ENCODE measurements at places on chromosomes 5 and 9.
A peak's percentile ranks its signal among the peaks of the same experiment; 100 is the strongest.

- no peak overlapping the region for H3K4me3 ChIP-seq
- H3K27ac ChIP-seq = no peak overlapping the region
- H3K4me1 ChIP-seq = no peaks in the 10 kb centered on the region
- H3K27me3 ChIP-seq = no peaks in the 10 kb centered on the region
- DNase-seq = no peak
- no peaks in the 10 kb centered on the region for H3K36me3 ChIP-seq
These were observed 18.3 kb upstream of the ANKHD1 start for GRCh38 chr5:140383300-140383699.

- no peaks in the 10 kb centered on the region for H3K27me3 ChIP-seq
- H3K4me1 ChIP-seq = no peaks in the 10 kb centered on the region
- H3K27ac ChIP-seq = no peak overlapping the region
These were observed 92.1 kb upstream of the RANBP3L start for GRCh38 chr5:36393656-36394428.

DNA sequence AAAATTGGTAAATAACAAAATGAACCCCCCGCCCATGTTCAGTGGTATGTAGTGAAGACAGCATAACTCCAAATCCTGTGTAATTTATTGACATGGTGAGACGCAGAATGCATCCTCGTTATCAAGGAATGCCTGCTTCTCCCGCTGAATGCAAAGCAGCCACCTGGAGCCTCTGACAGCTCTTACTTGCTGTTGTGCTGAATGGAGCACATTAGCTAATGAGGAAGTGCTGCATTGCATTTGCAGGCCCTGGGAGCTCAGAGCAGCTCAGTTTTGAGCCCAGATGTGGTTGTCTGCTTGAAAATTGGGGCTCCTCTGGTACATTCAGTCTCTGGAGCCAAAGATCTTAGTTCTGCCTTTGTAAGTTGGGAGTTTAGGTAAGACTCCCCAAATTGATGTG, 28.9 kb downstream of the PLAC8L1 start:
- H3K4me3 ChIP-seq = no peak overlapping the region
- DNase-seq = no peak
- no peaks in the 10 kb centered on the region for H3K36me3 ChIP-seq
- no peak overlapping the region for H3K27ac ChIP-seq
- no peaks in the 10 kb centered on the region for H3K27me3 ChIP-seq
- no peaks in the 10 kb centered on the region for H3K4me1 ChIP-seq

GRCh38 chr9:91345978-91346377, 15.7 kb downstream of the AUH start:
- no peak overlapping the region for H3K4me3 ChIP-seq
- no peaks in the 10 kb centered on the region for H3K4me1 ChIP-seq
- no peak overlapping the region for H3K27ac ChIP-seq
- DNase-seq = no peak

GRCh38 chr5:56674441-56674840, 140.9 kb upstream of the MAP3K1 start:
- DNase-seq = no peak
- H3K4me1 ChIP-seq = peaks cover 5% of the 10 kb centered on the region
- H3K4me3 ChIP-seq = no peak overlapping the region
- no peak overlapping the region for H3K27ac ChIP-seq
- H3K36me3 ChIP-seq = no peaks in the 10 kb centered on the region

DNA sequence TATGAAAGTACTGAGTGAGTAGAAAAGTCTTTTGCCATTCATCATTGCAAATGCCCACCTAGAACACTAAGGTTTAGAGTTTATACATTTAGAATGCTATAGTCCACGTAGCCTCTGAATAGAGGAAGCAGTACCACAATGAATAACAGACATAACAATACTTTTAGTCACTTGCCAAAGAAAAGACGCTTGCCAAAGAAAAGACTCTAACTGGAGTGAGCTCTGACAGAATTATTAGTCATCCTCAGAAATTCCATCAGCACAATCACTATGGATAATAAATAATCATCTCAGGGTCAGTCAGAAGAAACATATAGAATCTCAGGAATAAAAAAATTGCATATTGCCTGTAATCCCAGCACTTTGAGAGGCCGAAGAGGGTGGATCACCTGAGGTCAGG, 168.5 kb upstream of the TARS1 start:
- DNase-seq = peak; percentile 87
- peak overlapping the region; percentile 50 for H3K27ac ChIP-seq
- H3K27me3 ChIP-seq = no peaks in the 10 kb centered on the region
- H3K4me3 ChIP-seq = no peak overlapping the region
- no peaks in the 10 kb centered on the region for H3K36me3 ChIP-seq
- H3K4me1 ChIP-seq = peaks cover 5% of the 10 kb centered on the region

- no peak overlapping the region for H3K27ac ChIP-seq
- peaks cover 22% of the 10 kb centered on the region for H3K4me1 ChIP-seq
- H3K36me3 ChIP-seq = no peaks in the 10 kb centered on the region
- no peaks in the 10 kb centered on the region for H3K27me3 ChIP-seq
- H3K4me3 ChIP-seq = no peak overlapping the region
These were observed 56.6 kb downstream of the ADAM19 start for GRCh38 chr5:157518963-157519362.

DNA sequence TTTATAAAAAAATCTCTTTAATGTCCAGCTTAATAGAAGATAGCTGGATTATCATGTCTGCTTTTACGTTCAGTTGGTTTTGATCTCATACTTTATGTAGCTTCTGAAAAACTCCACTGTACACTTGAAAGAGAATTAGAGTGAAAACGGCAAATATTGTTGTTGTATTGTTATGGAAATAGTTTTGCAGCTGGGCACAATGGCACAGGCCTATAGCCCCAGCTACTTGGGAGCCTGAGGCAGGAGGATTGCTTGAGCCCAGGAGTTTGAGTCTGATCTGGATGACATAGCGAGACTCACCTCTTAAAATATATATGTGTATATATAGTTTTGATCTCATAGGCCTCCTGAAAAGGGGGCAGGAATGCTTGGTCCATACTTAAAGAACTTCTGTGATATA, 67.4 kb upstream of the PRRC1 start:
- no peaks in the 10 kb centered on the region for H3K36me3 ChIP-seq
- H3K27me3 ChIP-seq = no peaks in the 10 kb centered on the region

DNA sequence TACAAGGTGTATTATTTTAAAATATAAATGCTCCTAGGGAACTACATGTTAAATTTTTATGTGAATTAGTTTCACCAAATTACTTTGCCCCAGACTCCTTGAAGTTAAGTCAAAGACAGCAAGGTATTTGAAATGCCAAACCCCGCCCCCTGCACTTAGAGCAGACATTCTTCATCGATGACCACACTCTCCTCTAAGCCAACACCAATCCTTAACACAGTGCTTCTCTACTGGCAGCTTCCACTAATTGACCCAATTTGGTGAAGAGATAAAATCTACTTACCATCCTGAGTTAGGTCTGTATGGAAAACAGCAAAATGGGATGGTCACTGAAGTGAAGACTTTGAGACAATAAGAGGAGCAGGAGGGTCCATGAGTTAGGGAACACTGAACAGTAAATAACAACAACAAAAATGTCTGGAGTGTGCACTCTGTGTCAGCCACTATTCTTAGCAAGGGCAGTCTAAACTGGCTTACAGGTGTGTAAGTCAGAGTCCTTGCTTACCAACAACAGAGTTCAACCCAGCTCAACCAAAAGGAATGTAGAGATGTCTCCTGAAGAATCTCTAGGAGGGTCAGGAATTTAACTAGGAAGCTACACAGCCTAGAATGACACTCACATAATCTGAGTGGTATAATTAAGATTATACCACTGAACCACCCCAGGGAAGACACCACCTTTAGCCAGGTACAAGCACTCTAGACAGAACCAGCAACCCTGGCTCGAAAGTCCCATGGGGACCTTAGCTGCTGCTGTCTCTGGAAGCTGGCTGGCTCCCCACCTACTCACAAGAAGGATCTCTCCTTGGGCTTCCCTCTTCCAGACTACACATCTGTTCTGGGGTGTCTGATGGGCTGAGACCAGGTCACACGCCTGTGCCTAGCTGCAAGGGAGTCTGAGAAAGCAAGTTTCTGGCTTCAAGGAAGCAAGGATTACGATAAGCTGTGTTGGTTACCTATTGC, 8.8 kb upstream of the UBE2QL1 start:
- no peaks in the 10 kb centered on the region for H3K27me3 ChIP-seq
- H3K4me3 ChIP-seq = no peak overlapping the region
- H3K27ac ChIP-seq = no peak overlapping the region
- DNase-seq = no peak

DNA sequence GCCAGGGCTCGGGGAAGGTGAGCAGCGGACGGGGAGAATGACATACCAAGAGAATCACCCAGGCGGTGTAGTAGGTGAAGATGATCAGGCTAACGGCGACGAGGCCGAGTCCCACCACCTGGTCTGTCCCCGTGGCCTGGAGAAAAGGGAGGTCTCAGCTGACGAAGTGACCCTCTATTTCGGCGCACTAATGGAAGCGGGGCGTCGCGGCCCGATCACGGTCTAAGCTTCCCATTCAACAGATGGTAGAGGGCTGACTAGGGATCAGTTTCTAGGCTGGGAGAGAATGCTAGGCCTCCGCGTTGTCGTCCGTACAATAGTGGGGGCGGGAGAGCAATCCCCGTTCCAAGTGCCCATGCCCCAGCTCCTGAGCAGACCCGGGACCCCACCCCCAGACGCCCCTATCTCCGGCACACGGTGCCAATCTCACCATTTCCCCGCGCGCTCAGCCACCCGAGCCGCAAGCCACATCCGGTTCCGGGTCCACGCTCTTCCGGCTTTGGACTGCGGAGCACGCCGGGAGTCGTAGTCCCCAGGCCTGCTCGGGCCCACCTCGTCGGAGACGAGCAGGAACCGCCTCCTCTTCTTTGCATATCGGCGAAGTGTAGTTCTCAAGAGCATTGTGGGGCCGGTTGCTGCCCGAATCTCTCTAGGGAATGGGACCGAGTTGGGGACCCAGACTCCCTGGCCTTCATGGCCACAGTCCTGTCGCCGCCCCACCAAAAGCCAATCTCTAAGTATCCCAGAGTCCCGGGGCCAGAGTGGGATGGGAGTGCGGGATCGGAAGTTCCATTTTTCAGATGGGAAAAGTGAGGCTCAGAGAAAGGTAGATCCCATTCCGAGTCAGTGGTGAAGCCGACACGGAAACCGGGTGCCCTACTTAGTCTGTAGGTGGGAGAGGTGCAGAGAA, at the start of gene DPM2:
DPM2 (minus strand) TSS at position 467 of the 910 bp plus-strand sequence; CDS start at position 433, 34 bp downstream.
- H3K4me1 ChIP-seq = peaks cover 15% of the 10 kb centered on the region
- peak within 1 kb of the TSS; percentile 74 for H3K27ac ChIP-seq
- H3K4me3 ChIP-seq = peak within 1 kb of the TSS; percentile 93
- peaks cover 5% of the 10 kb centered on the region for H3K36me3 ChIP-seq

GRCh38 chr5:69492391-69492922, at the start of gene OCLN:
Gene OCLN (plus strand): TSS chr5:69492790. CDS start chr5:69504245, 11,455 bp downstream.
- H3K36me3 ChIP-seq = no peaks in the 10 kb centered on the region
- H3K27me3 ChIP-seq = peaks cover 34% of the 10 kb centered on the region
- peaks cover 8% of the 10 kb centered on the region for H3K4me1 ChIP-seq
- no peak within 1 kb of the TSS for H3K27ac ChIP-seq
- DNase-seq = no peak

DNA sequence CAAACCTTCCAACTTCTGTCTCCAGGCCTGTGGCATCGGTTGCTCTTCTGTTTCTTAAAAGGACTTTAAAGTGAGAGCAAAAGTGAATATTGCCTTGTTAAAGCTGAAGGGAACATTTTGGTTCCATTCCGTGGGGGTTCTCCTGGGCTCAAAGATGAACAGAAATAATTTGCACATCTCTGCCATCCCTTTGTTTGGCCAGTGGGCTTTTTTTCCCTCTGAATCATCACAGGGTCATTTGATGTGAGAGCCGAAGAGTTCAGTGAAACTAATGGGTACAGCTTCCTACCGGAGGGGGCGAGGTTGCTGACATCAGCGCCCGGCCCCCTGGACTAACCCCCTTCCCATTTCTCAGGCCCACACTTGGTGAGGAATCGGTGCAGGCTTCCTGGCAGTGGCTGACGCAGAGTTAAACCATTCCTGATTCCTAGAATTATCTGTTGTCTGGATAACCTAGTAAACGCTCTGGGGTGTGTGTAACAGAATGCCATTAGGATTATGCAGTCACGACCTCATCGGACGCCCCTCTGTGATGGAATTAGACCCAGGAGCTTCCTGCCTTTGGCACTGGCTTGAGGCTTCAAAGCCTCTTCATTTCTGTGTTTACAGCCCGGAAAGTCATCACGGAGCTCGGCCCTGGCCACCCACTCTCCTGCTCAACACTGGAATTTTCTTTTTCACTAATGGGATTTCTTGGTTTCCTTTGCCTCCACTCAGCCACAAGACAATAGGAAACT, 61.6 kb upstream of the RPL26L1 start:
- DNase-seq = peak; percentile 99
- H3K27ac ChIP-seq = peak overlapping the region; percentile 98
- peaks cover 9% of the 10 kb centered on the region for H3K36me3 ChIP-seq

DNA sequence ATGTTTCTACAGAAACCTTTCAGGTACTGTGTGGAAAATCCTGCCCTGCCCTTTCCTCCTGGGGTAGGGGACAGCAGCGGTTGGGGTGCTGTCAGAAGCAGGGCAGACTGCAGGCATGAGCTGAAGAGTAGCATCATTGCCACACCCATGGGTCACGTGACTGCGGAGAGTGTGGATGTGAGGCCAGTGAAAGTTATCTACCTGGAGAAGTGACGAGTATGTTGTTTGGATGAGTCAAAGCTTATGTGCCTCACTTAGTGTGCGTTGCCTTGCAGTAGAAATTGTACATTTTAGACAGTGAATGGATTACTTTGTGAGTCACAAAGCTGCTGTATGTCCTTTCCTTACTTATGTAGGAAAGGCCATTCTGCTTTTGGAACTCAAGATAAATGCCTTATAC, 21.7 kb upstream of the ACTBL2 start:
- H3K4me3 ChIP-seq = no peak overlapping the region
- H3K27me3 ChIP-seq = no peaks in the 10 kb centered on the region
- no peaks in the 10 kb centered on the region for H3K4me1 ChIP-seq
- no peak for DNase-seq

- peak; percentile 86 for DNase-seq
- H3K4me1 ChIP-seq = peaks cover 20% of the 10 kb centered on the region
- H3K27me3 ChIP-seq = no peaks in the 10 kb centered on the region
These were observed 2.3 kb downstream of the KLF9 start for GRCh38 chr9:70411930-70412831.

DNA sequence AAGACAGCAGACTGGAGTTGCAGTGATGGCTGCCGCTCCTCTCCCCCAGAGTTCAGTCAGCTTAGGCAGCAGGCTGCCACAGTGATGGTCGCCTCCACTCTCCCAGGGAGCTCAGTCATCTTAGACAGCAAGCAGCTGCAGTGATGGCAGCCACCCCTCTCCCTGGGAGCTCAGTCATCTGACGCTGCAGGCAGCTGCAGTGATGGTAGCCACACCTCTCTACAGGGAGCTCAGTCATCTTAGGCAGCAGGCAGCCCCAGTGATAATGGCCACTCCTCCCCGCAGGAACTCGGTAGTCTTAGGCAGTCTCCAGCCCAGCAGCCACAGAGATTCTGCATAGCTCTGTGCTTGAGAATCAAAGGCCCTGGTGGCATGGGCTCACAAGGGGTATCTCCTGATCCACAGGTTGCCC, 582.7 kb downstream of the DTWD2 start:
- peak; percentile 3 for DNase-seq
- H3K4me3 ChIP-seq = no peak overlapping the region
- no peaks in the 10 kb centered on the region for H3K36me3 ChIP-seq
- H3K27ac ChIP-seq = no peak overlapping the region
- H3K4me1 ChIP-seq = no peaks in the 10 kb centered on the region

- H3K36me3 ChIP-seq = no peaks in the 10 kb centered on the region
- no peak overlapping the region for H3K4me3 ChIP-seq
- H3K4me1 ChIP-seq = peaks cover 12% of the 10 kb centered on the region
These were observed 4.6 kb upstream of the ZNF474 start for GRCh38 chr5:122124766-122125165.

- no peak overlapping the region for H3K4me3 ChIP-seq
- H3K27ac ChIP-seq = no peak overlapping the region
- no peak for DNase-seq
- no peaks in the 10 kb centered on the region for H3K4me1 ChIP-seq
These were observed 850 bp upstream of the CCL19 start for GRCh38 chr9:34691936-34692315.

- H3K4me1 ChIP-seq = no peaks in the 10 kb centered on the region
- no peaks in the 10 kb centered on the region for H3K27me3 ChIP-seq
- peak; percentile 85 for DNase-seq
- no peak overlapping the region for H3K4me3 ChIP-seq
These were observed 104.3 kb downstream of the SAXO1 start for GRCh38 chr9:18928711-18929110.
